Ascending aorta (tissue), 2 donors: ENCODE measurements at places on chromosomes 1 and 21.

DNA sequence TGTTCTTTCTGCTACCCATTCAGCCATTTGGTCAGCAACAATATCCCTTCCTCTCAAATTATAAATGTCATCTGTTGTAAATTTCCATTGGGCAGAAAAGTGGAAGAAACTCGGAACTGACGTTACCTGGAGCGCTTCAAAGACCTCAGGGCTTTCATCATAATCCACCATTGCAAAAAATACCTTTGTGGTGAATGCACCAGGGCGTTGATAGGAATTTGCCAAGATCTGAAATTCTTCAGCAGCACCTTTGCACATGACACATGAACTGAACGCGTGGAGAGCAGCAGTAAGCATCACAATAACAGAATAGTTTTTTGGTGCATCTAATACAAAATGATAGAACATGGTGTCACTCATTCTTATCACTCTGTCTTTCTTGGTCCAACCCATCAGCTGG, 3.1 kb upstream of the TEKT2 start:
- no peak for DNase-seq

- DNase-seq, result no peak
Measured at GRCh38 chr1:19067912-19068638, 111.6 kb upstream of the IFFO2 start.

DNA sequence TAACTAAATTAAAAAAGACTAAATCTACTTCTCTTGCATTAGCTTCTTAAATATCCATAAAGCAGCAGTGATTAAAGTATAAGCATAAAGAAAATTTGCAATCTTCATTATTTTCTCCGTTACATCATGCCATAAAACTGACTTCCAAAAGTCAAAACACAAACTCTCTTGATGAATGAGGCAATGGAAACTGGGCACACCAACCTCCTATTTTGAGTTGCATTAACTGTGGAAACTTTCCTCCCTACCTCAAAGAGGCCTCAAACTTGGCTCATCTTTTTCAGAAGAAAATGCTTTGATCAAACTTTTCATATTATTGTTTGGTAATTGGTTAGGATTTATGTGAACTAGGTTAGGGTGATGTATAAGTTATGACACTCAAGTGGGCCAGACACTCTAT, 4.1 kb upstream of the BTG3 start:
- DNase-seq, result no peak

DNA sequence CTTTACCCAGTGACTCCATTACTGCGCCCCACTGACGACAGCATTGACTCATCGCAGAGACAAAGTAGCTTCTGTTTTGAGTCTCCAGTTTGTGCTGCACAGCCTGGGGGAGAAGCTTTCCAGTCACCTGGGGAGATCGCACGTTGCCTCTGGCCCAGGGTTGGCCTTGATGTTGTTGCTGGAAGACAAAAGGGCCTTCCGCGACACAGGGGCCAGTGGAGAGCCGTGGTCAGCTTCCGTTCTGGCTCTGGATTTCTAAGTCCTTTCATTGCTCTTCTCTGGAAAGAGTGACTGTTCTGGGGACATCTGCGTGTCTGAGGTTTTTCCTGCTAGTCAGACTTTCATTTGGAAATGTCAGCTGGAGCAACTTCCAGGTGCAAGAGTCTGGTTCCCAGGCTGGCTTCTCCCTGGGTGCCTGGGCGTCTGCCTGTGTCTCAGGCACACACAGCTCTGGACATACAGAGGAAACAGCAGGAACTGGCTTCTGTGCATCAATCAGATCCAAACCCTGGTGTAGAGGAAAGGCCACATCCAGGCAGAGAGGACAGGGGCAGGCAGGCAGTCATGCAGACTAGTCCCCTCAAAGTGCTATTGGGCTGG, 257.0 kb downstream of the SIPA1L2 start:
- no peak for DNase-seq

GRCh38 chr1:9758559-9759121, 65.1 kb downstream of the CLSTN1 start:
- DNase-seq, result no peak

DNA sequence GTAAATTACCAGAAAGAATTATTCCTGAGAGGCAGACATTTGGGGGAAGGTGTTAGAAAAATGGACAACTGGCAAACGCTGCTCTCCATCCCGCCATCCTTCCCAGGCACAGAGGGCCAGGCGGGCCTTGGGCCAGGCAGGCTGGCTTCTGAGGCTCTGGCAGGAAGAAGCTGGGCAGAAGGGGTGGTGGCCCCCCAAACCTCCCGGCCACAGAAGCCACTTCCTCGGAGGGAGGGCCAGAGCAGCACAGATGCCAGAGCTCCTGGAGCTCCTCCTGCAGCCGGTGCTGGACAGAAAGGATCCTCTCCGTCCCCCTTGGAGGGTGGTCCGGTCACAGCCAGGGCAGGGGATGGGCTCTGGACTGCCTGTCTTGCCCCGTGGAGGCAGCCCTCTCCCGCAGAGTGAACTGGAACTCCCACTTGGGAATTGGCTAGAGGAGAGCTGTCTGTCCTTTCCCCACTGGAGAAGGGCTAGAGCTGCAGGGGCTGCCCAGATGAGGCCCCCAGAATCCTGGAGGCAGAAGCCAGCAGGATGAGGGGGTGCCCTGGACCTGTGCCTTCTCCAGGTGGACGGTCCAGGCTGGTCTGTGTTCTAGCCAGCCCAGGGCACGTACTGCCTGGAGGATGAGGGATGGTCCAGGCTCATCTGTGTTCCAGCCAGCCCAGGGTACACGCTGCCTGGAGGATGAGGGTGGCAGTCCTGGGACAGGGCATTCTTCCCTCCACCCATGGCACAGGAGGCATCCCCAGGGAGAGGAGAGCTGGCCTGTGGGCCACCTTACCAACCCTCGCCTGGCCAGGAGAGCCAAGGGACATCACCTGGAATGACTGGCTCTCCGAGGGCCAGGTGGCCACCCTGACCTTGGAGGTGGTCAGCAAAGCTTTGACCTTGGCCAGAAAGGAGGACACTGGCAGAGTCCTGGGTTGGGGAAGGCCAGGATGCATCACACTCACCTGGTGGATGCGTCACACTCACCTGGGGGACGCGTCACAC, 47.4 kb upstream of the ACTRT2 start:
- DNase-seq, result peak; percentile 54

GRCh38 chr1:172120381-172120780, 279.1 kb downstream of the DNM3 start:
- DNase-seq, result no peak

DNA sequence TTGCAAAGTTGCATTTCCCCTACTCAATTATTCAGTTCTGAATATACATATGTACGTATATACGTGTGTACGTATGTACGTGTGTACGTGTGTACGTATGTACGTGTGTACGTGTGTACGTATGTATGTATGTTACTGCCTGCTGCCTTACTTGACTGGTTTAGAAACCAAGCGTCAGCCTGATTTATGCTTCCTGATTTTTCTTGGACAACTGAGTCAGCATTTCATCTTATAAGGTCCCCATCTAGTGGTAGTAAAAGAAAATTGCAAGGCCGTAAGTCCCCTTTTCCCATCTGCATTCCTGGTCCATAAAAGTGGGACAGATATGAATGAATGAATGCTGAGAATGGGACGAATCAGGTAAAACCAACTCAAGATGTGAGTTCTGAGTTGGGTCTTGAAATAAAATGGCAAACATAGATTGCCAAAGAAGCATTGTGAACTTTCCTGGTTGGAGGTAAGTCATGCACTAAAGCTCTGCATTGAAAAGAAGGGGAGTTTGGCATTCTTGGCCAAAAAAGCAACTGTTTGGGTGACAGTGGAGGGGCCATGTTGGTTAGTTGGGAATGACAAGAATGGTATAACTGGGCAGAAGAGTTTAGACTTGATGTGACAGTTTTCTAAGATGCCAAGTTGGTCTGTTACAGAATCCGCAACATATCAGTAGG, 76.4 kb upstream of the DNAH14 start:
- no peak for DNase-seq

- DNase-seq, result peak; percentile 19
Measured at GRCh38 chr1:21661886-21662285, 7.3 kb downstream of the RAP1GAP start.

- no peak for DNase-seq
Measured at GRCh38 chr21:18468790-18469189, 65.2 kb upstream of the TMPRSS15 start.

DNA sequence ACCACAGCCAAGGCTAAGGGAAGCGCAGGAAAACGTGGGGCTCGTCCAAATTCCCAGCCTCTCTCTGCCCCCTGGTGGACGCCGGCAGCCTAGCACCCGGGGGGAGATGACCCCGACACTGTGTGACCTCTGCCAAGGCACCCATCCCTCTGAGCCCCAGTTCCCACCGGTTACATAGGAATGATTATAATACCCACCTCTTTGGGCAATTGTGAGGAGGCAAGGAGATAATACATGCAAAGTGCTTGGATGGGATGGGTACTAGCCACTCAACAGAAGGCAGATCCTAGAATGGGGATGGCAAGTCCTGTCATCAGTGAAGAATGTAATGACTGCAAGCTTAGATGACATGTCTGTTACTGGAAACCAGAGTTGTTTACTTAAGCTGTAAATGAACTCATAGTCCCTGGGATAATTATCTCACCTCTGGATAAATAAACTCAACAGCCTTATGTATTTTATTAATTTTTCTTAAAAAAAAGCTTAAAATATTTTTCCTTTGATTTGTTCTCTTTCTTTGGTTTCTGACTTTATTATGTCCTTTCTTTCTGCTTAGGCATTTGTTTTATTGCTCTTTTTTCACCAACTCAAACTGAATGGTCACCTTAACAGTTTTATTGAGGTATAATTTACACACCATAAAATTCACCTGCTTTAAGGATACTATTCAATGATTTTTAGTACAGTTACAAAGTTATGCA, 11.3 kb upstream of the BMP8B start:
- DNase-seq, result peak; percentile 72

DNA sequence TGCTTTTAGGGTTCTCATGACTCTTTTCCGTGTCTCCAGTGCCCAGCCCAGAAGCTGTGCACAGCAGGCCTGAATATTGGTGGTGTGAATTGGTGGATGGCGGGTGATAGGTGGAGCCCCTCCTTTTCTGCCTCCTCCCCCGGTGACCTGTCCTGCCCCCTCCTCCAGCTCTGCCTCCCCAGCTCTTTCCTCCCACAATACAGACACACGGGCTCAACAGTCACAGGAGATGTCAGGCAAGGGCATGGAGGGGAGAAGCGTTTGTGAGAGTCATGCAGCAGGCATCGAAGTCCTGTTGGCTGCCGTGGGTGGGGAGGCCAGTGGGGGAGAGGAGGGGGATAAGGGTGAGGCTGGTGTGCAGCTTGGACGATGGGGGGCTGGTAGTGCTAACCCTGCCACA, 17.3 kb upstream of the TTC4 start:
- DNase-seq, result peak; percentile 1

GRCh38 chr1:158155673-158156072, 25.0 kb upstream of the CD1D start:
- no peak for DNase-seq

DNA sequence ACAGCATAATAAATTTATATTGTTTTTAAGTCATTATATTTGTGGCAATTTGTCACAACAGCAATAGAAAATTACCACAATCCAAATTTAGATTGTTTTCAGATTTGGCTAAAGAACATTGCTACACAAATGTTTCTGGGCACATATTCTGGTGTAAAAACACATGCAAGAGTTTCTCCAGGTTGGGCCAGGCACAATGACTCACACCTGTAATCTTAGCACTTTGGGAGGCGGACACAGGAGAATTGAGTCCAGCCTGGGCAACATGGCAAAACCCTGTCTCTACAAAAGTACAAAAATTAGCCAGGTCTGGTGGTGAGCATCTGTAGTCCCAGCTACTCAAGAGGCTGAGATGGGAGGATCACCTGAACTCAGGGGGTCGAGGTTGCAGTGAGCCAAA, 8.4 kb downstream of the ERO1B start:
- no peak for DNase-seq

- no peak for DNase-seq
Measured at GRCh38 chr1:115074839-115075534, 14.3 kb downstream of the TSPAN2 start.

GRCh38 chr1:169204157-169204556, 97.7 kb downstream of the ATP1B1 start:
- no peak for DNase-seq

GRCh38 chr1:24801176-24801575, 55.9 kb downstream of the CLIC4 start:
- DNase-seq, result no peak

DNA sequence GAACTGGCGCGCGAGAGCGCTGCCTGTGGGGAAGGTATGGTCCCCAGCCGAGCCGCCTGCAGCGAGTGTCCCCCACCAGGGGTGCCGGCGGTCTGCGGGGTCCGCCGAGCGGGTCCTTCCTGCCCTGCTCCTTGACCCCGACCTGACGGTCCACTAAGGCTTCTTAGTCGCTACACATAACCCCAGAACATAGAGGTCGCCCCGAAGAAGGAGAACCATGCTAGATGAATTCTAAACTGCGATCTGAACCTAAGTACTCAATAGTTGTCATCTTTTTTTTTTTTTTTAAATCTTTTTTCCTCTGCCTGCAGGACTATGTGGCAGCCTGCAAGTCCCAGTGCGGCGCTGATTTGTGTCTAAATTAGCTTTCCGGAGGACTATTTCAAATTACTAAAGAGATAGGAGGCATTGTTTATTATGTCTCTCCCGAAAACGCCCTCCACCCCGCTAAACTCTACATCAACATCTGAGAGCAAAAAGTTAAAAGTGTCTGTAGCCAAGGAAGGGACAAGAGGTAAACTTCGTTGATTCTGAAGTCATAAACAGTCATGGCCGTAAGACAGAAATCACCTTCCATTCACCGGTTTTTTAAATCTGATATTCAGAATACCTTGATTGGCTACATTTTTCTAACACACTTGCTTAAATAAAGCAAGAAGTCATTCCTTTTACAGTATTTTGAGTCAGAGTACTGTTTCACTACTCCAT, 476 bp downstream of the AXDND1 start:
- DNase-seq, result no peak

- no peak for DNase-seq
Measured at GRCh38 chr21:20108016-20108415, 890.2 kb upstream of the NCAM2 start.

DNA sequence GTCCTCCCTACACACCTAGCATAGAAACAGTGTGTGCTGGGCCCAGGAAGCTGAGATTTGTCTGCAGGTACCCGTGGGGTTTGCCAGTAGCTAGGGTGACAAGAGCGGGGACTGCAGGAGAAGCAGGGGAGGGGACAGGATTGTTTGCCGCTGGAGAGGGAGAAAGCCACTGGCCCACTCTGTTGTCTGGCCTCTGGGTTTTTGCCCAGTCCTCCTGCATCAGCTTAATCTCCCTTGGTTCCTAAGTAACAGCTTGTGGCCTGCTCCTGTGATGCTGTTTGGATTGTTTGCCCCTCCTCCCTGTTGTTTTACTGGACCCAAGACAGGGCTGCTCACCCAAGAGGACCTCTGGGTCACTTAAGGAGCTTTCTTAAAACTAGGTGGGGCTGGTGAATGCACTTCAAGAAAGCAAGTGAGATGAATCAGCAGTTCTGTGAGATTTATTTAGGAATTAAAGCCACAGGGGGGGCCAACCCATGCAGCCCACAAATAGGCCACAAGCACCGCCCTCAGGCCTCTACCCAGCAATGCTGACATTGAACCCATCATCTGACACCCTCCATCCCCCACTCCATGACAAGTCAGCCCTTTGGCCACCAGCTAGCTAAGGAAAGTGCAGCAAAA, 142.8 kb downstream of the ZZZ3 start:
- DNase-seq, result no peak

GRCh38 chr1:175742790-175743459, 470 bp downstream of the TNR start:
- no peak for DNase-seq

GRCh38 chr1:115409094-115410015, 71.3 kb upstream of the NGF start:
- no peak for DNase-seq
